ENCODE measurements at places on chromosomes 3 and 15. TPM values are rescaled to one million over a fixed set of nuclear protein-coding genes. Genes with fewer than 3 reads are reported as not detected.

The RAP2B gene
- 23.5 TPM for total RNA-seq

The LAMB2 gene
- total RNA-seq, result 83.5 TPM

The CAND2 gene
- 0.72 TPM for total RNA-seq

The TMCC1 gene
- total RNA-seq, result 32.8 TPM

The RBP2 gene
- 1.4 TPM for total RNA-seq

The SYNPR gene
- 0.17 TPM for total RNA-seq

The GBE1 gene
- total RNA-seq, result 15.0 TPM

The TAMM41 gene
- 12.7 TPM for total RNA-seq

- DNase-seq, result no peak
Observed at GRCh38 chr3:188370081-188370830, 216.3 kb downstream of the LPP start.

GRCh38 chr15:41558400-41559238 lies at the start of gene TYRO3:
TSS of gene TYRO3 (plus strand) at chr15:41559212. CDS start at chr15:41559258, 46 bp downstream.
- peak; percentile 64 for DNase-seq

GRCh38 chr15:74792227-74793016 lies 10.5 kb downstream of the CSK start:
- DNase-seq, result peak; percentile 23

DNA sequence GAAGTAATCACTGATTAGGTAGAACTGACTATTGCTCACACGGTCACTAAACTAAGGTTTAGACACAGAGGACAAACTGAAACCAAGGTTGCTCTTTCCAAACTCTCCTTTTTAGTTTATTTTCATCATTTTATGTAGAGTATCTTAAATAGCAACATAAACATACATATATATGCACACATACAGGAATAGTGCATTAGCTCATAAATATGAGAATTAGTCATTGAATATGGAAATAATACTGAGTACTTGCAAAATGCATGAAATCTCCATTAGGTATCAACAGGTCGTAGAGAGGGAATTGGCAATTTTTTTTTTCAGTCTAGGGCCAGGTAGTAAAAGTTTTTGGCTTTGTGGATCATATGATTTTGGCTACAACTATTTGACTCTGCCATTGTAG lies 557.1 kb downstream of the NLGN1 start:
- DNase-seq, result no peak

GRCh38 chr3:36840453-36840921 lies 76.1 kb upstream of the DCLK3 start:
- DNase-seq, result no peak

- no peak for DNase-seq
Observed at GRCh38 chr3:177795859-177796258, 598.6 kb upstream of the TBL1XR1 start.

DNA sequence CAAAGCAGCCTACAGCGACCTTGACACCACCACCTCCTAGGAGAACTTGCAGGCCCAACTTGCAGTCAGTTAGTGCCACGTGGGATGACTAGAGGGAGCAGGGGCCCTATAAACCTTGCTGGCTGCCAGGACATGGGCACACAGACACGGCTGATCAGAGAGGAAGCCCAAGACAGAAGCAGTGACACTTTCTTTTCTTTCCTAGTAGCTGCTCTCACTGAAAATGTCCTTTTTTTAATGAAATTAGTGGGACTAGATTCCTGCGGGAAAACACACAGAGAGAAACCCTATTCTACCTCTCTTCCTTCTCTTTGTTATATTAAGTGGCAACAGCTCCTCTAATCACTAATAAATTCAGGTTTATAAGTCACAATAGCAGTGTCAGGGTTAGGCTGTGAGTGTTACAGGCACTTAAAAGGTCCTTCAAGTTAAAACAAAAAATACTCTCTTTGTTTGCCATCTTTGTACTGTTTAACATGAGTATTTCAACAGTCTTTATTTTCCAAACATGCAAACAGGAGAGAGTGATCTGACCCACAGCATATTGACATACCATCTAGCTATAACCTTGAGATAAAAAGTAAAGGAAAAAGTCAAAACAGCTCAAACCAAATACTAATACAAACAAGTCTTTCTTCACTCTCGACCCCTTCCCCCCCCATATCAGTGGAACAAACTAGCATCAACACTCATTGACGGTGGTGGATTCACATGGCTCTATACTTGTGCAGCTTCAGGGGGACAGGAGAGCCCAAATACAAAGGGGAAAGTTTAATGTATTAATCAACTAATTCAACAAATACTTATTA lies 2.1 kb upstream of the TMEM212 start:
- no peak for DNase-seq

DNA sequence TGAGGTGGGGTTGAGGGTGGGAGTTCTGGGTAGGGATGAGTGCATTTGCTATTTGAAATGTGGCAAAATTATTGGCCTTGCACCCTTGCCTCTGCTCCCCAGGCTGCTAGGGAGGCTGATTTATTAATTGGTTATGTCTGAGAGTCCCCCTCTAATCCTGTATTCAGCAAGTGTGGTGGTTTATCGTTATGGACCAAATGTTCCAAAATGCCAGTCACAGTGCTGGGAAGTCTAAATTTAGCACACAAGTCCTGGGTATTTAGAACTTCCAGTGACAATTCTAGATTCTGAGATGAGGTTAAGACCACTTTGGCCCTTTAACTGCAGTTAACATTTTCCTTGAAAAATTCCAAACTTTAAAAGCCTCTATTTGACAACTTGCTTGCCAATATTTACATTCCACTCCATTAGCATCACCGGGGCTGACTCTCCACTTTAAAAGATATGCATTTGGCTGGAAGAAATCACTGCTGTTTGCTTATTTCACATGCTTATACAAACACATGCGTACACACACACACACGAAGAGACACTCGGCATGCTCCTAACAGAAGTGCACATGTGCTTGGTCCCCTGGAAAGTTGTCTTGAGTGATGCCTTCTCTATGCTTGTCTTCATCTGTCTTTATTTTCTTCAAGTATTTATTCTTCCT lies 247.7 kb downstream of the IL20RB start:
- DNase-seq, result no peak

- DNase-seq, result no peak
Observed at GRCh38 chr3:134654031-134654430, 3.2 kb upstream of the KY start.

DNA sequence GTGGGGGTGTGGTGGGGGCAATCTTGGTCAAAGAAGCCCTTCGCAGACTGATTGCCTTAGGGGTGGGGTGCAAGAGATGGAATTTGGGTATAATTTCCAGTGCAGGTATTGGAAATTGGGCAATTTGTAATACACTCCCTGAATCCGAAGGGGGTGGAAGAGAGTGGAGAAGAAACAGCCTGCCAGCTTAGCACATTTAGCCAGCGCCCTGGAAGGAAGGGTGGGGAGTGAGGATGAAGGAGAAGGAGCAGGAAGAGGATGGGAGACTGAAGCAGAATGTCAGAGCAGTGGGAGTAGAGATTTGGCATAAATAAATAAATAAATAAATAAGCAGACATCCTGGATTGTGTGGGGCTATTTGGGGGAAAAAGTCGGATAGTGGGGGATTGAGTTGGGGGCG lies 1.6 kb downstream of the GAP43 start:
- DNase-seq, result no peak

DNA sequence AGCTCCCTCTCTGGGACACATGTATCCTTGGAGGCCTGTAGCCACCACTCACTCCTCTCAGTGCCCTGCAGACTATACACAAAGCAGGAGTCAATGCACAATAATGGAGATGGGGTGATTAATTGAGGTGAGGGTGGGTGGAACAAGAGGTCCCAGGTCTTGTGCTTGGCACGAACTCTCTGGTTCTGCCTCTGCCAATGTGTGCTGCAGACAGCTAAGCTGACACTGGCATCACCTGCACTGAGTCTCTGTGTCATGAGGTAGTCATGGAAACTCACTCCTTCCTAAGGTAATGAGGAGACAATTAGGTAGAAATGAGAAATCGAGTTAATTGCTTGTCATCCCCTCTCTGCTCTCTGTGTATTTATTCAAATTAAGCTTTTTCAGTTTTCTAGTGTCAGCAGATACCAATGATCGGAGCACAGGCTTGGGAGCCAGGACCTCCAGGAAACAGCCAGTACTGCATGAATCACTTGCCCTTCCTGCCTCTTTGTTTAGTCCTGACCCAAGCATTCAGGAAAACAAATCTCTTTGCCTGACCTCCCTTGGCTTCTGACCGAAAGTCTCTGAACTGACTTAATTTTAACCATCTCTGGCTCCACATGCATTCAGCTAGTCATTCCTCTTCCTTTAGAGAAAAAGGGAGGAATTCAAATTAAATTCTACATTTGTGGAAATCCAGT lies 56.7 kb downstream of the DRD3 start:
- DNase-seq, result no peak

DNA sequence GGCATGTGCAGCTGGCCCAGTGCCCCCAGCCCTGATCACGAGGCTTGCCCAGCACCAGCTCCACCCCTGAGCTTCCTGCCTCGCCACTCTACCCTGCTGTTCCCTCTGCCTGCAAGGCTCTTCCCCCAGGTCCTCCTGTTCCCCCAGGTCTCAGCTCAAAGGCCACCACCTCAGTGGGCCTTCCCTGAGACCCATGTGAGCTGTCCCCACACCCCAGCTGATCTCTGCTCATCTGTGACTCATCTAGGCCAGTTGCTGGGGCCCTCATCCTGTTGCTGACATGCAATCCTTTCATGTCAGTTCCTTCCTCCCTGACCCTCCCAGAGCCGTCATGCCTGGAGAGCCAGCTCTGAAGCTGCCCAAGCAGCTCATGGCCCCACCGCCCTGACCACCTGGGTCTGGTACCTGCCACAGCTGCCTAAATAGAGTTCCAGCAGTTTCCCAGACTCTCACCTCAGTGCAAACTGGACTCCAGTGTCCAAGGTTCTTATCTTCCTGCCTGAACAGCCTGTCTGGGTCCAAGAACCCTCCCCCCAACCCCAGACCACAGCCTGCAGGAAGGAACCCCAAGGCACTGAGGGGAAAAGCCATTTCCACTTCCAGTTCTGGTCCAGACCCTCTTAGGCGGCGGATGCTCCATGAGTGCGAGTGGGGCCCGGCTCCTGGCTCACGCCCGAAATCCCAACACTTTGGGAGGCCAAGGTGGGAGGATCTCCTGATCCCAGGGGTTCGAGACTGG lies 116.6 kb upstream of the IQSEC1 start:
- DNase-seq, result no peak

- DNase-seq, result no peak
Observed at GRCh38 chr3:171753665-171754408, 56.4 kb downstream of the PLD1 start.

Data from colonic mucosa (tissue), 4 donors.